GM04504 (cell line): ENCODE measurements at places on chromosomes 3 and 15.
A peak's percentile ranks its signal among the peaks of the same experiment; 100 is the strongest.

DNA sequence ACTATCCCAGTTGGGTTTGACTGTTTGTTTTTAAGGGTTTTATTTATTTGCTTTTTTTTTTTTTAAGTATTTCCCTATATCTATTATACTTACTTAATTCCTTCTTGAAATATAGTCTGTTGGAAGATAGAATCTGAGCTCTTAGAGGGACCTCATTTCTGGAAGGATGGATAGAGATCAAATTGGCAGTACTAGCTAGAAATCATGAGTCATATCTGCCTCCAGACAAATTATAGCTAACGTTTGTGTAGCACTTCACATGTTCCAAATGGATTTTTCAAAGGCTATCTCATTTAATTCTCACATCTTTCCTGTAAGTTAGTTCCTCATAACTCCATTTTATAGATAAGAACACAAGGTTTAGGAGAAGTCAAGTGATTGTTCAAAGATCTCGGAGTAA, 384.7 kb downstream of the ZIC1 start:
- DNase-seq = no peak

DNA sequence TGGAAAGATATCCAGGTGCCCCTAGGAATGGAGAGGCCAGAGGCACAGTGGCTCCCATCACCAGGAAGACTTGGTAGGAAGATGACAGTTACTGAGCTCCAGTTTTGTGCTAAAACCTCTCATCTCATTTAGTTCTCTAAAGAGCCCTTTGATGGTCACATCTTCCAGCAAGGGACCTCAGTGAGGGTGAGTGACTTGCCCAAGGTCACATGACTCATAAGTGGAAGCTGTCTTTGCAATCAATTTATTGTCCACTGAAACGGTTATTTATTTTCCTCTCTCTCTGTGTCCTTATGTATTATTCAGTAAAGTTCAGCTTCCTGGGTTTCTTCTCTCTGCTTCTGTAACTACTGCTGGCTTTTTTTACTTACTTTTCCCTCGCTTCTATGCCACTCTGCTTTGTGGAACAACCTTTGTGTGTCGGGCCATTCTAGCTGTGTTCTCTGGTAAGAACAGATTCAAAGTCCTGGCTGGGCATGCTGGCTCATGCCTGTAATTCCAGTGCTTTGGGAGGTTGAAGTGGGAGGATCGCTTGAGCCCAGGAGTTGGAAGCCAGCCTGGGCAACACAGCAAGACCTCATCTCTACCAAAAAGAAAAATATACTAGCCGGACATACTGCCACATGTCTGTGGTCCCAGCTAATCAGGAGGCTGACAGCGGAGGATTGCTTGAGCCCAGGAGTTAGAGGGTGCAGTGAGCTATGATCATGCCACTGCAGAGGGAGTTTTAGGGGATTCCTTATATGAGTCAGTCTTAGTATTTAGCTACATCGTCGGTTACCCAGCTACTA, 55.9 kb downstream of the PDIA5 start:
- no peak for DNase-seq

DNA sequence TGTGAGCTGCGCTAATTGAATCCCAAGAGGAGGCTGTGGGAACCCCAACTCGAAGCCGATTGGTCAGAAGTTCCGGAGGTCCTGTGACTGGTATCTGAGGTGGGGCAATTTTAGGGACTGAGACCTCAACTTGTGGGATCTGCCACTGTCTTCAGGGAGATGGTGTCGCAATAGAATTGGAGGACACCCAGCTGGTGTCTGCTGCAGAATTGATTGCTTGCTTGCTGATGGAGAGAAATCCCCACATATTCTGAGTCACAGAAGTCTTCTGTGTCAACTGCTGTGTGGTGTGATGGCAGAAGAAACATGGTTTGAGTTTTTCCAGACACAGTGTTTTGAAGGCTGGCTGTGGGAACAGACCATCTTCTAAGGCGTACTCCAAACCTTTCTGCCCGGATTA, 99.7 kb upstream of the PLXNA1 start:
- peak; percentile 32 for DNase-seq

DNA sequence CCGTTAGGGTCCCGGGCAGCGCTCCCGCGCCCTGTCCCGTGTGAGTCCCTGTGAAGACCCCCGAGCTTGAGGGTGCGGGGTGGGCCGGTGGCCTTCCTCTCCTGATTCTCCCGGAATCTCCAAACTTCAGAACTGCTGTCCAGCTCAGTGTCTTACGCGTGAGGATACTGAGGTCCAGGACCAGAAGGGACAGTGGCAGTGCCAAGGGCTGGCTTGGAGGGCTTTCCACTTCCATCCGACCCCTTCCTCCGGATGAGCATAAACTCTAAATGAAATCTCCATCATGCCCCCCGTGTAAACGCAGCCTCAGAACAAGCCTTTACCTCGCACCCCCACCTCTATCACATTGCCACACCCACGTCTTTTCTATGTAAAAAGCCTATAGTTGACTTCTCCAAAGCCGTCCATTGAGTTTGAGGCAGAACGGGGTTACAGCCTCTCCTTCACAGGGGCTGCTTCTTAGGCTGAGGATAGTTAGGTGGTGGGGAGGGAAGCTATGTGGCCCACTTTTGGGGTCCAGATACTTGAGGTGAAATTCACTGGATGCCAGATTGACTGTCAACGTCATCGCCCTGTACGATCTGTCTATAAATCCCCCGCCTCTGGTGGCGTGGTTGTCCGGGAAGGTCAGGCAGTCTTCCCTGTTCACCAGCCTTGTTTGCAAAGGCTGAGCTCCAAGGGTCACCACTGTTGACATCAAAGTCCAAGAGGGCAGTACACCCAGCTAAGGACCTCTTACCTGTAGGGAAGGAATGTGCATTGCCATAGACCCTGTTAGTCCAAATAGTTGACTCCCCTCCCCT, 1.1 kb downstream of the EDEM1 start:
- DNase-seq = no peak

DNA sequence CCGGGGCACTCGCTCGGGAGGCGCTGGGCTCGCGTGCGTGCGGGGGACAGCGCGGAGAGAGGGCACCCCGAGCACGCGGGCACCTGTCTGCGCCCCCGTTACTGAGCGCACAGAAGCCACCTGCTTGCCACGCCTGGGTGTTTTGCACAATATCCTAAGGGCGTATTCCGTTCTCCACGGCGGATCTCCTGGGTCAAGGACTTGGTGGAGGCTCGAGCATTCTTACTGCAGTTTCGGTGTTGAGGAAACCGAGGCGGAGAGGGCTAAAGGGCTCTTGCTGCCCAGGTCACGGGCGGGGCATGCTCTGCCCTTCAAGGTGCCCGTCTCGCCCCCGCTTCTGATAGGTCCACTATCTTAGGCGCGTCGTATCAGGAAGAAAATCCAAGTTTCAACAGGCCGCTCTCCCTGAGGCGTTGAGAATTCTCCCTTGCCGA, 526 bp downstream of the GPD1L start:
- no peak for DNase-seq

DNA sequence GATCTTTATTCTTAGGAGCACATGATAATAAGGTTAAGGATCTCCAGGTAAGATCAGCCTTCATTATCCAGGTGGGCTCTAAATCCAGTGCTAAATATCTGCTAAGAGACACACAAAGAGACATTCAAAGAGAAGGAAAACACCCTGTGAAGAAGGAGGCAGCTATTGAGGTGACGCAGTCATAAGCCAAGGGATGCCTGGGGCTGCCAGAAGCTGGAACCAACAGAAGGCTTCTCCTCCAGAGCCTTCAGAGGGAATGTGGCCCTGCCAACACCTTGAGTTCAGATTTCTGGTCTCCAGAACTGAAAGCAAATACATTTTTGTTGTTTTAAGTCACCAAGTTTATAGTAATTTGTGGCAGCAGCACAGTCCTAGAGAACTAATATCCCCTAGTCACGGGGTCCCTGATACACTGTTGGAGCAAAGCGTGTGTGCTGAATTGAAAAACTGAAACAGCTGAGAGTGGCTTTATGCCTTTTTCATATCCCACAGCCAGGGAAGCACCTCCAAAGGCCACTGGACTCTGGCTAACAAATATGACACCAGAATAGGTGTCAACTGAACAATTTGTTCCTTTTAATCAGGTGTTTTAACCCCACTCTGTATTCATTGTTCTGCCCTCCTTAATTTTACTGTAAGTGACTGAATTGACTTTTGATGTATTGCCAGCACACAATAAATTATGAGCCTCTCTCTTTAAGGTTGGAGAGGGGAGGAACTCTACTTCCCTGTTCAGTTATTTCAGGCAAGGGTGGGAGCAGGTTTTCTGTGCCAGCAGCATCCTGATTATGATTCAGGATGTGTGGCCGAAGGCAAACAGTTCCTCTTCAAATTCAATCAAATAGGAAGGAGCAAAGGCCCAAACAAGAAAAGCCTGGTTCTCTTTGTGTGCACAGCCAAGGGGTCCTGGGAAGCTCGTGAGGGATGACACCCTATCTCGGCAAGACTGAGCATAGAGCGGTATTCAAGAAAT, 151.8 kb upstream of the HES1 start:
- DNase-seq = no peak

DNA sequence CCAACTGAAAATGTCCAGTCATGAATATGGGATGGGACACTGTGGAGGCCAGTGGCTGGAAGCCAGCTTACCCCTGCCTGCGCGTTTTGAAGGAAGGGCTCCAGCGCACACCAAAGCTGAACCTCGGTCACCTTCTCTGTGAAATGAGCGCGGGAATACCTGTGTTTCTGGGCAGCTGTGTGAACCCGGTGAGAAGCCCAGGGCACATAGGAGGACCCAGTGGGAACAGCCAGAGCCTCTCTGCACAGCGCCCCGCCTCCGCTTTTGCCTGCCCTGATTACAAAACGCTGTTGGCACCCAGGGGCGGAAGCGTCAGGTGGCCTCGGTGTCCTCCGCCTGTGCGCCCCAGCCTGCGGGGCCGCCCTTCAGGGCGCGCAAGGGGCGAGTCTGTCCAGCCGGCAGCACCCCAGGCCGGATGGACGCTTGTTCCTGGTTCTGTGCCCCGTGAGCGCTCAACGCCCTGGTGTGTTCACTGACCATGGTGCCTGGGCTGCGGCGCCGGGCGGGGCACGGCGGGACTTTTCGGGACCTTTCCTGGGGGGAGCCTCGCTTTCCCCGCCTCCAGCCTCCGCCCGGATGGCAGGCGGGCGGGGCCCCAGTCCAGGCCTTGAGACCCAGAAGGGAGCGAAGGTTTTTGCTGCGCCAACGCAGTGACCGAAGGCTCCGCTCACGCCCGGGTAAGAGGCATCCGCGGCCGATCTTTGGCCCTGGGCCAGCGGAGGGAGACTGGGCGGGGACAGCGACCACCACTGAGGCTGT, at the start of gene SQOR:
Gene SQOR (plus strand): TSS at position 598 of the 759 bp plus-strand sequence. CDS start 23,895 bp downstream, outside the sequence.
- peak; percentile 49 for DNase-seq

GRCh38 chr15:48109856-48110531, 10.8 kb upstream of the SLC24A5 start:
- no peak for DNase-seq

DNA sequence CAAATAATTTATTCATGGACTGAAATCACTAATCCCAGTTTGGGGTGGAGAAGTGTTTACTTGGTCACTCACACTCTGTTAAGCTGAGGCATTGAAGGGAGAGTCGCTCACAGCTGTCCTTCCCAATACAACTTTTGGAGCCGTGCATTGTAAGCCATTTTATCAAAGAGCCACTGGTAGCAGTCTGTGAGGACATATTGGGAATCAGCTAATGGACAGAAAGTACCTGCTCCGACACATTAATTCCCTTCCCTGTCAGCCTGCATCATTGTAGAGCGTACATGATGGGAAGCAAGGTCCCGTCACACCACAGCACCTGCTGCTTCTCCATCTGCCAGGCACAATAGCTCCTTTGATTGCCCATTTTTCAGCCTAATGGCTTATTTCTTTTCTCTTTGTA, 643.2 kb downstream of the SQOR start:
- no peak for DNase-seq

DNA sequence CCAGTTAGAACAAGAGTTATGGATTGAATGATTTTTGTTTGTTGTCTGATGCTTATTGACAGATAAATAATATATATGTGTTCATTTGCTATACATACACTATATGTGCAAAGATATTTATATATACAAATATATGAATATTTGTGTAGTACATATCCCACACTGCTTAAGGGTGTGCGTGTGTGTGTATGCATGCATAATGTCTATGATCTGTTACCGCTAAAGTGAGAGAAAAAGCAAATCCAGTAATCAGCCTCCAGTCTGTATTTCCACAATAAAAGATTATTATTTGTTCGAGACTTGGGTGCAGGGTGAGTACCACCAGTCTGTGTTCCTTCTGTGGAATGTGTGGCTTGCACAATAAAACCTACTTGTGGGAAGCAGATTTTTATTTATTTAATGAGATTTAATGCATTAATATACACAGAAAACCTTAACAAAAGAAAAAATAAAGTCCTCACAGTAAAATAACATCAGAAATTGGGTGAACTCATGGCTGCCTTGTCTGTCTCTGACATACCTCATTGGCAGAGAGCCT, 366.0 kb upstream of the TBL1XR1 start:
- DNase-seq = no peak

DNA sequence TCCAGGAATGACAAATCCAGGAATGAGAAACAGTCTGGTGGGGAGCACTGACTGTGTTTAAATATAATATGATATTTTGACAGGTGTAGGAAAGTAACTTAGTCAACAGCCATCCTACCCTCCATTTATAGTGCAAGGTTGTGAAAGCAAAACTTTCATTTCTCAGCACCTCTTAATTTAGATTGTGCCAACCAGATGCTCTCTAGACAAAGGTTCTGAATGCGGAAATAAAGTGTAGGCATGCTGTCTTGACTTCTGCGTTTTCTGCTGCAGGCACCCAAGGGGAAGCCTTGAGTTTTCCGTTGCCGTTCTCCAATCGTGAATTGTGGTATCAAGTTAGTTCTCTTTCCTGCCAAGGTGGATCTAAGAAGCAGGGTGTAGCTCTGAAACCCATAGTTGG, 261.9 kb upstream of the SUCLG2 start:
- DNase-seq = no peak

DNA sequence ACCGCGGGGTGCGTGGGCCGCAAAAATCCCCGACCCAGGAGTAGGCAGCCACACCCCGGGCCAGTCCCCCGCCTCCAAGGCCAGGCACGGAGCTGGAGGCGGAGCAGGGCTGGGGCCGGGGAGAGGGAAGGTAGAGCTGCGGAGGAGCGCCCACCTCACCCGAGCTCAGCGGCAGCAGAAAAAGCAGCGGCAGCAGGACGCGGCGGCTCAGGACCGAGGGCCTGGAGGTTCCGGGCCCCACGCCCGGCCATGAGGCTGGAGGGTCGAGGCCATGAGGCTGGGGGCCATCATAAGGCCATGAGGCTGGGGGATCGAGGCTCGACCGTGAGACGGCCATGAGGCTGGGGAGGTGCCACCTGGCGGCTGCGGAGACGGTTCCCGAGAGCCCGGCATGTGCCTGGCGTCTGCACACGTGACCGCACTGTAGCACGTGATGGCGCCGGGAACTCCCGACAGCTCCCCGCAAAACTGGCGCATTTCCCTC, 32.9 kb upstream of the PRSS50 start:
- no peak for DNase-seq

GRCh38 chr3:61715886-61716527, 154.6 kb downstream of the PTPRG start:
- DNase-seq = no peak
